Hepatic stellate cell (primary cell): ENCODE measurements at places on chromosomes 5 and 9.

DNA sequence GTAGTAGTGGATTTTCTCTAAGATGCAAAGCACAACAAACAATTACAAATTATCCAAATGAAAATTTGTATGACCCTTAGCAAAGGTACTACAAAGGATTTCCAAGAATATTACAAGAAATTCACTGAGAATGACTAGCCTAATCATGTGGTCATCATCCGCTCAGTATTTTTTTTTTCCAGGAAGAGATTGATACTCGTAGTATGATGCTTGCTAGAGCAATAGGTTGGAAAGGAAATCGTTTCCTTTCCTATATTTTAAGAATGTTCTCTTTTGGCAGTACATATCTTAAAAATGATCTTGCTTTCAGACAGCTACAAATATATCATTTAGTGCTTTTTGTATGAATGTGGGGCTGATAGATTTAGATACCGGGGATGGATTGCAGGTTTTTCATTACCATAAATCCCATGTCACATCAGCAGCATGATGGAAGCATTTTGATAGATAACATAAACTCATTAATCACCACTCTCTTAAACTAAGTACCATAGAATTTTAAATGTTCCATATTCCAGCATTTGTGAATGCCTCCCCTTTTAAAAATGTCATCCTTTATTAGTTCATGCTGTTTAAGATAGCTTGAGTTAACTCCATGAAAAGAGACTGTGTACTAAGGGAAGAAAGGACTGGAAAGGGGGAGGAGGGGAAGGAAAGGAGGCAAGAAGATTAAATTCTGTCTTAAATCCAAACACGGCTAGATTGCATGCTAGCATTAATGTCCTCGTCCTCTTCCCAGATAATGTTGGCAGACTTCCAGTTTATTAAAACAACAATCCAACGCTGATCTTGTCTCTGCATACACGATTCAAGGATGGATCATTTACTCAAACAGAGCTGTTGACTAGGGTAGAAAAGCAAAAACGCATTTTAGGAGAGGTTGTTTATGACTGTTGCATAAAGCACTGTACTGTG, 311.7 kb upstream of the ZNF608 start:
- no peak for DNase-seq

- DNase-seq: no peak
Measured at GRCh38 chr5:142872795-142873194, 102.6 kb downstream of the ARHGAP26 start.

- DNase-seq: no peak
Measured at GRCh38 chr5:11904265-11904906, at the start of gene CTNND2. CTNND2 (minus strand) TSS chr5:11904446; CDS start chr5:11903853, 593 bp downstream.

GRCh38 chr5:165185716-165186115, 1680.3 kb downstream of the MAT2B start:
- no peak for DNase-seq

DNA sequence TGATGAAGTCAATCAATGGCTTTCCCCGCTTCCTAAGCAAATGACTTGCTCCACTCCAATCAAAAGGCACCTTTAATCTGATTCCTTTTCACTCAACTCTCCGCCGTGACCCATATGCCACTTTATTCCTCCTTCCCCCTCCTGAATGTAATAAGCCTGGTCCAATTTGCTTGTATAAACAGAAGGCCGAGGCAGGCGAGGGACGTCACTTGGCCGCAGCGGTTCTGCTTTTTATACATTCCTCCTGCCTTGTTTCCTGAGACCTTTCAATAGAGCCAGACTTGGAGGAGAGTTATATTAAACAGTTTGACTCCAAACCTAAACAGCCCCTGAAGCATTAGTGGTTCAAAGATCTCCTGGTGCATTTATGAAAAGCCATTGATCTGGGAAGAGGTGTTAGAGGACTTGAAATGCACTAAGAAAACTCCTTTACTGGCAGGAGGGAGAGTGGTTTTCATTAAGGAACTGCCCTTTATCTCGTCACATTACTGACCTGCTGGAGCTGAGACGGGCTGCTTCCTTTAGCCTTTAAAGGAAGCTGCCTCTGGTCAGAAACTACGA, 273.4 kb downstream of the SLIT3 start:
- DNase-seq: no peak

GRCh38 chr5:133287500-133287899, 235.7 kb downstream of the HSPA4 start:
- DNase-seq: peak; percentile 23

- no peak for DNase-seq
Measured at GRCh38 chr5:73682176-73682575, 56.2 kb downstream of the ARHGEF28 start.

- DNase-seq: no peak
Measured at GRCh38 chr5:16406023-16406422, 59.6 kb downstream of the ZNF622 start.

- DNase-seq: no peak
Measured at GRCh38 chr9:5893134-5893505, 2.4 kb downstream of the MLANA start.

- DNase-seq: no peak
Measured at GRCh38 chr9:71322311-71322710, 200.9 kb upstream of the TRPM3 start.

- no peak for DNase-seq
Measured at GRCh38 chr9:33011831-33012230, 10.4 kb upstream of the APTX start.

DNA sequence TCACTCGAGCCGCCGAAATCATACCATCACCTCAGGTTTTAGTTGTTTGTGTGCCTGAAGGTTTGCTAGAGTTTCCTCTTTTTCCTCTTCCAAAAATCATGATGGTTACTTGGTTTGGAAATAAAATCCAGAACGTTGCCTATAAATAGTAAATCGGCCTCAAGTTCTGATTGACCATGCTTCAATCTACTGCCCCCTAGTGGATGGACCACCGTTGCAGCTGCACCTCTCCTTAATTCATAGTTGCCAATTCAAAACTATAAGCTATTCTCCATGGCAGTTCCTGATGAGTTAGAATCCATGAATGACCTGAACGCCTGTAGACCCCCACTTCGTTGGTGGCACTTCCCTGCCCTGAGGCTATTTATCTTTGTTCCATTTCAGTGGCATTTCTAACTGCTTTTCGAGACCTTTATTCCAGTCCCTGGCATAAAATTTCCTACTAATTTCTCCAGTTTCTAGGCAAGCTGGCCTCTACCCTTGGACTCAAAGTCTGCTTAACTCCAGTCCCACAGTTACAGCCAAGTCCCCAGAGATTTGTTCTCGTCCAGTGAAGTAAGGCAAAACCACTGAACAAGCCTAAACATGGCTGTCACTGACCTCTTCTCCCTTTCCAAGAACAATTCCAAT, 422.6 kb downstream of the EFNA5 start:
- peak; percentile 4 for DNase-seq

GRCh38 chr5:95921501-95921900, 40.1 kb downstream of the ELL2 start:
- no peak for DNase-seq

DNA sequence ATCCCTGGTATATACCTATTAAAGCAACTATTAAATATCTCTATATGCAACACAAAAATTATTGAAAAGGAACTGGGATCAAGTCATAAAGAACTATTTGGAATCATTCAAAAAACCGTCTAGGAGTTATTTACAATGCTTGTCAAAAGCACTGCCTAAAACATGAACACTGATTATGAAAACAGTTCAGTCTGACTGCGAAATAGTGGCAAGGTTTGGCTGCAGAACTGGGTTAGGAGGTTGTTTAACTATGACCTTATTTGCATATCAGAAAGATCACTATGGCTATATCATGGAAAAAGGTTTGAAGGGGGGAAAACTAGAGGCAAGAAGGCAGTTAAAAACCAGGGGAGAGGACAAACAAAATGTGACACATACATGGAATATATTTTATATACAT, 12.0 kb downstream of the FBXW2 start:
- no peak for DNase-seq

- DNase-seq: no peak
Measured at GRCh38 chr5:178394074-178394473, 161.5 kb upstream of the PHYKPL start.

GRCh38 chr9:5493679-5494511, 16.4 kb upstream of the PDCD1LG2 start:
- peak; percentile 54 for DNase-seq

DNA sequence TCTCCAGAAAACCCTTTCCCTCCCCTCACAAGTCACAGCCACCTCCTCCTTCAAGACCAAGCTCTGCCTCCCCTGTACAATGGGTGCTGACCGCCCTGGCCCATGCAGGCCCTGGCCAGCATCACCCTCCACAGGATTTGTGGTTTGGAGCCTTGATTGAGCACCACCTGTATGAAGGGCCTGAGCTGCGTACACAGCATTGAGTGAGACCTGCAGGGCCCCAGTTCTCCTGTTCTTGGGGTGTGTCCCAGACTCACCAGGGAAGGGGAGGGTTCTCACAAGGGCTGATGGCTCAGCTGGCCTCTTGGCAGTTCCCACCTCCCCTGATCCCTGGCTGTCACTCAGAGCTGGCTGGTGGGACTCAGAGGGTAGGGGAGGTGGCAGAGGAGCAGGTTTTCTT, 63.7 kb upstream of the IER5L start:
- DNase-seq: no peak

- DNase-seq: no peak
Measured at GRCh38 chr5:112346411-112347044, 72.5 kb downstream of the EPB41L4A start.

DNA sequence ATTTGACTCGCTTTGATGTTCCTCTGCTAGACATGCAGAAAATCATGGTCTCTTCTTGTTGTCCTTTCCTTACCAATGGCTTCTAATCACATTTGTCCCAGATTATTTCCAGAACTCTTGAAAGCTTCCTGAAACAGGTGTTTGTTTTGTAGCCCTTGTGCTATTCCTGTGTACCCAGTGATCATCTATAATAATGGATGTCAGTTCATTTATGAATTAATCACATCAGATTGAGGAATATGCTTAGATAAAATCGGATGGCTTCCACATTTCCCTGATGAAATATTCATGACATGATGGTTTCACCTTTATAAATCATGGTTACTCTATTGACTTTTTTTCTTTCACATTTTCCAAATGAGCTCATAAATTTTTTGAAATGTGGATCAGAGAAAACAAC, 359.0 kb upstream of the DMAC1 start:
- DNase-seq: no peak

DNA sequence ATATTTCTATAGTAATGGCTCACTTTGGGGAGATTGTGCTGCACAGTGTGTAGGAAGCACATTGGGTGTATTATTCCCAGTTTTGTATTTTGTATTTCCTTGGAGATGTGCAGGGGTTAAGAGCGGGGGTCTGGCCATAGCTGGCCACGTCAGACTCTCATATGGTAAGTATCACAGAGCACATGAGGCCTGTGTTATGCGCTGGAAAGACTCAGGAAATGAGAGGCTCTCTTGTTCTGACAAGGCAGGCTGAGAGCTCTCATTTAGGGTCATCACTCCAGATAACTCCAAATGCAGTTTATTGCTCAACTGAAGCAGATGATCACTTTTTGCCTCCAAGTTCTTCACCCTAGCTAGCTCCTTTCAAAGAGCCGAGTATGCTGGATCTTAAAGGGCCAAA, 205.7 kb downstream of the NTRK2 start:
- no peak for DNase-seq

DNA sequence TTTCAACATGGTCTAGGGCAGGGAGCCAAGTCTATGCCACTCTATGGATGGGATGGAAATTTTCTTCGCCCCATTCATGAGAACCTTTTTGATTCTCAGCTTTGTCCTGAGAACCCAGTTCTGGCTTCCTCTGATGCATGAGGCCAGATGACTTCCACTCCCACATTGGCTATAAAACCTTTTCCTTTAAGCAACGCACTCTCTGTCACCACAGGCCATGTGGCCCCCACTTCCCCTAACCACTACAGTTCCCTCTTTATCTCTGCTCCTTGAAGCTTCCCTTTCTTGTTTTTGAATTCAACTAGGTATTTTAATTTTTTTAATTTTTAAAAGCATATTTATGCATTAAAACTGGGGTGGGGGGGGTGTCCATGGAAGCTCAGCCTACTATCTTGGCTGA, 401.3 kb downstream of the ENC1 start:
- DNase-seq: no peak

DNA sequence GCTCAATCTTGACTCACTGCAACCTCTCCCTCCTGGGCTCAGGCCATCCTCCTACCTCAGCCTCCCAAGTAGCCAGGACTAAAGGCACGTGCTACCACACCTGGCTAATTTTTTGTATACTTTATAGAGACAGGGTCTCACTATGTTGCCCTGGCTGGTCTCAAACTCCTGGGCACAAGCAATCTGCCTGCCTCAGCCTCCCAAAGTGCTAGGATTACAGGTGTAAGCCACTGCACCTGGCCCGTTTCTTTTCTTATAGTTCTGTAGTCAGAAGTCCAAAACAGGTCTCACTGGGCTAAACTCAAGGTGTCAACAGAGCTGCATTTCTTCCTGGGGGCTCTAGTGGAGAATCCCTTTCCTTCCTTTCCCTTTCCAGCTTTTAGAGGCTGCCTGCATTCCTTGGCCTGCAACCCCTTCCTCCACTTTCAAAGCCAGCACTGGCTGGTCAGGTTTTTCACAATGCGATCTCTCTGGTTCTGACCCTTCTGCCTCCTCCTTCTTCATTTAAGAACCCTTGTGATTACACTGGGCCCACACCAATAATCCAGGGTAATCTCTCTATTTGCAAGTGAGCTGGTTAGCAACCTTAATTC, 16.3 kb downstream of the IRF1 start:
- no peak for DNase-seq
